ENCODE measurements at places on chromosomes 16 and 17.

DNA sequence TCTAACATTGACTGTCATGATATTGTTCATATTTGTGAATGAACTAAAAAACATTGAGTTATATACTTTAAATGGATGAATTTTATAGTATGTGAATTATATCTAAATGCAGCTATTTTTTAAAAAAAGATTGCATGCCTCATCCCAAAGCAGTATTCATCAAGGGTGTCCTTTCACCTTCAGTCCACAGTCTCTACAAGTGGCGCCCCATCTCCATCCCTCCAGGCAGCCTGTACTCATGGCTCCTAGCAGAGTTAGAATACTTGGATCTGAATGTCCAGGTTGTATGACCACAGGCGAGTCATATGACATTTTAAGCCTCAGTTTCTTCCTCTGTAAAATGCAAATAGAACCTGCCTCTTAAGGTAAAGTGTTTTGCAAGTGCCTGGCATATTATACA lies 69.8 kb downstream of the TMEM100 start:
- no peak for DNase-seq

- DNase-seq: peak; percentile 28
Measured at GRCh38 chr16:85335584-85336491, 223.6 kb upstream of the CIBAR2 start.

DNA sequence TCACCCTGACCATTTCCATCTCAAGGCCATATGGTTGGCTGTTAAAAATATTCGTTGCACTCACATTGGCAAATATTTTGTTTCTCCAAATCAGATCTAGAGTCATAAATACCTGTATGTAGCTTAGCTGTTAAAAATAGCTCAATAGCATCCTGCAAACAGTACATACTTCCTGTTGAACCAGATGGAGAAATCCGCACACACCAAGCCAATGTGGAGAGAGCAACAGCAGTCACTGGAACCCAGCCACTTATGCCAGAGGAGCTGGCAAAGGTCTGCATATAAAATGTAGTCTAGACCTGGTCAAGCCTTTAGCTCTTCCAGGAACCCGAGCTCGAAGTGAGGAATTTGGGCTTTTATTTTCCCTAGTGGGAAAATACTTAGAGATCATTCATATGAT lies 146.4 kb upstream of the KCNJ16 start:
- no peak for DNase-seq

GRCh38 chr16:79816081-79816497 lies 215.6 kb upstream of the MAF start:
- DNase-seq: no peak

DNA sequence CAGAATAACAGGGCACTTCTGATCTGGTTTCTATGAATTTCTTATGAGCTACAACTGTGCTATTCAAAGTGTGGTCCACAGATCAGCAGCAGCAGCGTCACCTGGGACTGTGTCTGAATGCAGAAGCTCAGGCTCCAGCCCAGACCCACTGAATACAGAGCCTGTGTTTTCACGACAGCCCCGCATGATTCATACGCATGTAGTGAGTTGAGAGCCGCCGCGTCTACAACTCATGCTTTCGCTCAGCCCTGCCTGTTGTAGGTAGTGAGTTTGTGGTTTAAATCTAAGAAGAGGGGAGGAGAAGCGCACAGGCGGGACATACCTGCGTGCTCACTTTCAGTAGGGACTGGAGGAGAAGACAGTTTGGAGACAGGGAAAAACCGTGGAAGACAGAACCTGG lies 28.5 kb upstream of the ELAC2 start:
- DNase-seq: no peak

DNA sequence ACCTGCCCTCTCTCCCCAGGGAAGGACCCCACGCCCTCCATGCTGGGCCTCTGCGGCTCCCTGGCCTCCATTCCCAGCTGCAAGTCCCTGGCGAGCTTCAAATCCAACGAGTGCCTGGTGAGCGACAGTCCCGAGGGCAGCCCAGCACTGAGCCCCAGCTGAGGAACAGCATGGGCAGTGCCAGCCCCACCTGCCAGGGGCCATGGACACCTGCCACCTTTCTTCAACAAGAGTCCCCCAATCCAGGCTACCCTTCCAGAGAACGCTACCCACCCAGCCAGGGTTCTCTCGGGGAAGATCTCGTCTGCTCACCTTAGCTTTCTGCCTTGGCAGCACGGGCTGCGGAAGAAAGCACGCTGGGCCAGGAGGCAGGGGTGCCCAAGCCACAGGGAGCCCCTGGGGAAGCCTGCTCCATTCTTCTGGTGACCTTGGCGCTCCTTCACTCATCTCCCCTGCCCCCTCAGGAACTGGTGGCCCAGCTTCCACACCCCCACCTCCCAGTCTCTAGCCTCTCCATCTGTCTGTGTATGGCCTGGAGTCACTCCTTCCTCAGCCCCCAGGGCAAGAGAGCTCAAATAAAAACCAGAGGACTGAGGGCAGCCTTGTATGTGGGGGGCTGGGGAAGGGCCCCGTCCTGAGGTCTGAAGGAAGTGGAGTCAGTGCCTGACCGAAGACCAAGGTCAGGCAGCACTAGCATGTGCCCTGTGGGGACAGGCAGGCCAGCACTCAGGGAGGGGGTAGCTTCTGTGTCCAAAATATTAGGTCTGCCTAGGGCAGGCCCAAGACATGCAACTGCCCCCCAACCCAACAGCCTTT lies 6.3 kb downstream of the SLC25A39 start:
- no peak for DNase-seq

GRCh38 chr17:50358177-50358576 lies 12.3 kb downstream of the XYLT2 start:
- no peak for DNase-seq

DNA sequence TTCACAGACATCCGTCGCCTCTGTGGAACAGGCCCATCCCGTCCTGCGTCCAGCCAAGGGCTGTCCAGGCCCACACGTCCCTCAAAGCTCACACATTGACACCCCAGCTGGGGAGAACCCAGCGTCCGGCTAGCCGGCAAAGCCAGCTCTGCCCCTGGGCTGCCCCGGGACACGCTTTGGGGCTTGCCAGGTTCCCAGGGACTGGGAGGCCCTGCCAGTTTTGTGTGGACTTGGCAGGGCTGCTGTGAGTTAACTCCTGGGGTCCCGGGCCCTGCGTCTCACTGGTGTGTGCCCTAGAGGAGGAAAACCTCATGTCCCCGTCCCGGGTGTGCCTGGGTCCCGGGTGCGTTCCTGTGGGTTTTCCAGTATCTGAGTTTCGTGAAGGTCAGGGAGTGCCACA lies 6.3 kb downstream of the SOX8 start:
- no peak for DNase-seq

DNA sequence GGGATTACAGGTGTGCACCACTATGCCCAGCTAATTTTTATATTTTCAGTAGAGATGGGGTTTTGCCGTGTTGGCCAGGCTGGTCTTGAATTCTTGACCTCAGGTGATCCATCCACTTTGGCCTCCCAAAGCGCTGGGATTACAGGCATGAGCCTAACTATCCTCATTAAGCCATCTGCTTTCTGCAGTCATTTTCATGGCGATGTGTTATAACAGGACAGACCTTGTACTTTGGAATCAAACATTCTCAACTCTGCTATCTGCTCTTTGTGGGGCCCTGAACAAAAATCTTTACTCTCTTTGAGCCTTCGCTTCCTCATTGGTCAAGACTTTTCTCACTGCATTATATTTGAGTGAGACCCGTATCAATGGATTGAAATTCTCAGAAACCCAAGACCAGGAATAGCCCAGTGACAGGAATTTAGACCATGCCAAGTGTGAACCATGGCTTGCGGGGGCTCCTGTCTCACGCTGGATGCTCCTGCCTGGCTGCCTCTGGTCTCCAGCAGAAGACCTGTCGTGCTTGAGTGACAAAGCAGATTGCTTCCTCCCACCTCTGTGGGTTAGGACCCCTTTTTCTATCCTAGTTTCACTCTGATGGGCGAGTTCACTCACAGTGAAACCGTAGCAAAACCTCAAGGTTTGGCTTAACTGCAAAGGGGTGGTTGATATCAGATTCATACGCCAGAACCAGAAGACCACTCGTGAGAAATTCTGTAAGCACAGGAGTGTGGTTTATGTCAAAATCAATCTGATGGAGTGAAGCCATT lies 519.1 kb downstream of the MAF start:
- no peak for DNase-seq

DNA sequence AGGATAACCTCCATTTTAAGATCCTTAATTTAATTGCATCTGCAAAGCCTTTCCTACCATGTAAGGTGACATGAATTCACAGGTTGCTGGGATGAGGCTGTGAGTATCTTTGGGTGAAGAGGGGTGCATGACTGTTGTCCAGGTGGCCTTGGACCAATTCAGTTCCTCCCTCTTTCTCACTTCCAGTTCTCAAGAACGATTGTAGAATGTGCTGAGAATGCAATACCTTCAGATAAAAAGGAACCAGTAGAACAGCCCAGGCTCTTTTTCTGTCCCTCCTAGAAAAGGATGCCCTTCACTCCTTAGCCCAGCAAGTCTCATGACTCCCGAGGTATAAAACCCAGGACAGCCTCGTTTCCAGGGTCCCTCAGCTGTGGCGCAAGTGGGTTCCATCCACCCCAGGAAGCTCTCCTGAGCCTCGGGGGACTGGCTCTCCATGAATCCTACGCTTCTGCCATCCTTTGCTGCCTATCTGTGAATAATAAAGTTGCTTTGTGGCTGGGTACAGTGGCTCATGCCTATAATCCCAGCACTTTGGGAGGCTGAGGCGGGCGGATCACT lies 61.6 kb upstream of the FA2H start:
- no peak for DNase-seq

DNA sequence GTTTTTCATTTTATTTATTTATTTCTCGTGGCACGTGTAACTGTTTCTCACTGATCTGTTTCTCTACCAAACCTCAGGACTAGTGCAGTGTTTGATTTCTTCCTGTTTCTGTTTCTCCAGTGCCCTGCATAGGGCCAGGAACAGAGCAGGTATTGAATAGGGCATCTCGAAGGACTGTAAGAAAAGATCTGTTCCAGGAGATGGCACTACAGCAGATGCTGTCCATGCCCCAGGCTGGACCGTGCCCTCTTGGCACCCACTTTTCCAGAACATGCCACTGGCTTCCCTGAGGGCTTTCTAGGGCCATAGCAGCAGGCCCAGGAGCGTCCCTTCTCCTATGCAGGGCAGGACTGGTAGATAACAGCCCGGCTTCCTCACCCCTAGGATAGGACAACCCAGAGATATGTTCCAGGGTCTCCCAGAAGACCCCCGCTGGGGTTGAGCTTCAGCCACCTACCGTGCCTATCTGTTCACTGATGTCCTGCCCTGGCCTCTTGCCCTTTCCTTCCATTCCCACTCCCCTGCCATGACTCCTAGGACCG lies 4.4 kb downstream of the SNX20 start:
- DNase-seq: no peak

DNA sequence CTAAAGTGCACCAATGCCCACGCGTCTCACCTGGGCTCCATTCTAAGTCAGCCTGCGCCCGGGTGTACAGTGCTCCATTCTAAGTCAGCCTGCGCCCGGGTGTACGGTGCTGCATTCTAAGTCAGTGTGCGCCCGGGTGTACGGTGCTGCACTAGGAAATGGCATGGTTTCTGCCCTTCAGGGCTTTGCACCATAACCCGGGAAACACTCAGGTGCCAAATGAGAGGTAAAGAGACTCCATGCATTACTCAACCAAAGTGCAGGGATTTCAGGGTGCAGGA lies 29.2 kb upstream of the FASN start:
- no peak for DNase-seq

DNA sequence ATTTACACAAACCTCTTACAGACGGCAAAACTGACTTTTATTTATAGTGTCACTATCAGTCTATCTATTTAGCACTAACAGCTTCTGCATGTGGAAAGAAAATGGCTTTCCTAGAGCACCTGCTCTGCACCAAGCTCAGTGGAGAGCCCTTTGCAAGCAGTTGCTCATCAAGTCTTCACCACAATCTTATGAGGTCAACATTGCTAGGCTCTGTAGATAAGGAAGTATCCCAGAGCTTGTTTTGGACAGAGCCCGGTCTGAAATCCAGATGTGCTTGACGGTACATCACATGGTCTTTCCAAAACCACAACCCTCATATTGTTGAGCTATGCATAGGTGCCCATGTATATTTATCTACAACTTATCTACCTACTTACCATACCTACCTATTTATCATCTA lies 572.7 kb upstream of the CDH5 start:
- DNase-seq: no peak

GRCh38 chr17:45693792-45694191 lies 90.3 kb upstream of the CRHR1 start:
- no peak for DNase-seq

DNA sequence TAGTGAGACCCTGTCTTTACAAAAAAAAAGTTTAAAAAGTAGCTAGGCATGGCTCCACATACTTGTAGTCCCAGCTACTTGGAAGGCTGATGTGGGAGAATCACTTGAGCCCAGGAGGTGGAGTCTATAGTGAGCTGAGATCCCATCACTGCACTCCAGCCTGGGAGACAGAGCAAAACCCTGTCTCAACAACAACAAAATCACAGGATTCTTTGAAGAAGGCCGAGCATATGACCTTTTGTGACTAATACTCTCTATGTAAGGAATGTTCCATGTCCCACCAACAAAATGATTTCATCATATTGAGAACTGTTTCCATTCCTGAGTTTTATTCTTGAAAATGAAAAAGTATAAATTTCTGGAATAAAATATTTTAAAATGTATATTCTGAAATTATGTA lies 58.9 kb upstream of the EFCAB3 start:
- no peak for DNase-seq

DNA sequence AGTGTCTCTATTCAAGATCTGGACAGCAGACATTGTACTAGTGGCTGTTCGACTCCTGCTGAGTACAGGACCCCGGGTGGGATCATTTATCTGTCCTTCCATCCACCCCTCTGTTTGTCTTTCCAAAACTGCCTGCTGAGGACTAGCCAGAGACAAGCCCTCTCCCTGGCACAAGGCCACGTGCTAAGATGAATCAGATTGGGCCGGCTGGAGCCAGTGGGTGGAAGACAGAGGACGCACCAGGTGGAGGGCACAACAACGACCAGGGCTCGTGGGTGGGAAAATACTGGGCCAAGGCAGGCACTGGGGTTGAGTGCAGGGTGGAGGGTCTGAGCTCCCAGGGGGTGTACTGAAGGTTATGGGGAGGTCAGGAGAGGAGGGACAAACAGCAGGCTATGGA lies 1.4 kb upstream of the CA7 start:
- DNase-seq: peak; percentile 46

DNA sequence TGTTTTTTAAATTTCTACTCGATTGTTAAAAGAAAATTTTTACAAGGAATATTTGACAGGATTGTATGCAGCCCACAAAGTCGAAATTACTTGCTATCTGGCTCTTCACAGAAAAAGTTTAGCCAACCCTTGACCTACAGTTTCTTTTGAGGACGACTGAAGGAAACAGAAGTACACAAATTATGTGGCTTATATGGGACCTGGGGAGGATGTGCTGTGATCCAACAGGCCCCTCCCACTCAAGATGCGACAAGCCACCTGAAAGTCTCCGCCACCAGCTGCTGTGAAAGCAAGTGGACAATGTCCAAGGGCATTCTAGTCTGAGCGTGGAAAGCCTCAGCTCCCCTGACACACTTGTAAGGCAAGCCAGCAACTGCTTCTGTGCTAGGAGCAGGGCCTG lies 42.4 kb upstream of the SLC25A19 start:
- no peak for DNase-seq

Measured in erythroblast (primary cell).